Neural crest cell (in vitro differentiated cells): ENCODE measurements at places on chromosomes 3 and 15. TPM values are rescaled to one million over a fixed set of nuclear protein-coding genes. Genes with fewer than 3 reads are reported as not detected.

GRCh38 chr15:25171856-25172687 is 217.3 kb downstream of the SNRPN start:
- DNase-seq, result no peak

The GPR15 gene
- not detected in 2 replicates for total RNA-seq

DNA sequence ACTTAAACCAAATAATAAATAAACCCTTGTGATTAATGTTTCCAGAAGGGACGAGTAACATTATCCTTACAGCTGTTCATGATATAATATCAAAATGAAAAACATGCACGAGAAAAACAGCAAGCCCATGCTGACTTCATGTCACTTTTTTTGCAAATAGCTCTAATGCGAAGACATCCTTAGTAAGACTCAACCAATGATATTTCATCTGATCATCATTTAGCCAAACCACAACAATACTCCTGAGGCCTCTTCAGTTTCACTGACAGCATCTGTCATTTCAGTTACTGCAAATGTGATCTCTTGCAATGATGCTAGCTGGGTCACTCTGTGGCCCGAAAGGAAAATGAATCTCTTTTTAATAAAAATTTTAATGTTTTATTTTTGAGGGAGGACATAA is 74.0 kb downstream of the POLR2M start:
- DNase-seq, result no peak

DNA sequence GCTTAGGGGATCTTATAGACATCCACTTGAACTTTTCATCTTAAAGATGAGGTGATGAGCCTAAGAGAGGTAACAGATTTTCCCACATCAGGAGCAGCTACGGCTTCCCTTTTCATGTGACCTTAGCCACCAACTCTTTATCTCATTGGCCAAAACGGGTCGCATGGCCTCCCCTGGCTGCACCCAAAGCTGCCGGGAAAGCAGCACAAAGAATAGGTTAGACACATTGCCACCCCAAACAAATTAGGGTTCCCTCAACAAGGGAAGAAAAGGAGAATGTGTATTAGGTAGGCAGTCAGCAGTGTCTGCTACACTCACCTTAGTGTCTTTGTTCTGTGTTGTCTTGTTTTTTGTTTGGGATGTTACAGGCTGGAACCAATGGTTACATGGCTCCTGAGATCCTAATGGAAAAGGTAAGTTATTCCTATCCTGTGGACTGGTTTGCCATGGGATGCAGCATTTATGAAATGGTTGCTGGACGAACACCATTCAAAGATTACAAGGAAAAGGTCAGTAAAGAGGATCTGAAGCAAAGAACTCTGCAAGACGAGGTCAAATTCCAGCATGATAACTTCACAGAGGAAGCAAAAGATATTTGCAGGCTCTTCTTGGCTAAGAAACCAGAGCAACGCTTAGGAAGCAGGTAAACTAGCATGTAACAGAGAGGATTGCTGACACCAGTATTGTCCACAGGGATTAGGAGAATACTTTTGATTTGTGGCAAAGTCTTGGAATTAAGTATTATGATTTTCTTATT is 44.2 kb downstream of the GRK7 start:
- DNase-seq, result no peak

- DNase-seq, result no peak
Observed at GRCh38 chr3:183378951-183379350, 49.5 kb downstream of the MCF2L2 start.

The PEX5L gene
- 0.96 and 1.7 TPM in 2 replicates for total RNA-seq

The ROPN1 gene
- total RNA-seq, result not detected in 2 replicates

DNA sequence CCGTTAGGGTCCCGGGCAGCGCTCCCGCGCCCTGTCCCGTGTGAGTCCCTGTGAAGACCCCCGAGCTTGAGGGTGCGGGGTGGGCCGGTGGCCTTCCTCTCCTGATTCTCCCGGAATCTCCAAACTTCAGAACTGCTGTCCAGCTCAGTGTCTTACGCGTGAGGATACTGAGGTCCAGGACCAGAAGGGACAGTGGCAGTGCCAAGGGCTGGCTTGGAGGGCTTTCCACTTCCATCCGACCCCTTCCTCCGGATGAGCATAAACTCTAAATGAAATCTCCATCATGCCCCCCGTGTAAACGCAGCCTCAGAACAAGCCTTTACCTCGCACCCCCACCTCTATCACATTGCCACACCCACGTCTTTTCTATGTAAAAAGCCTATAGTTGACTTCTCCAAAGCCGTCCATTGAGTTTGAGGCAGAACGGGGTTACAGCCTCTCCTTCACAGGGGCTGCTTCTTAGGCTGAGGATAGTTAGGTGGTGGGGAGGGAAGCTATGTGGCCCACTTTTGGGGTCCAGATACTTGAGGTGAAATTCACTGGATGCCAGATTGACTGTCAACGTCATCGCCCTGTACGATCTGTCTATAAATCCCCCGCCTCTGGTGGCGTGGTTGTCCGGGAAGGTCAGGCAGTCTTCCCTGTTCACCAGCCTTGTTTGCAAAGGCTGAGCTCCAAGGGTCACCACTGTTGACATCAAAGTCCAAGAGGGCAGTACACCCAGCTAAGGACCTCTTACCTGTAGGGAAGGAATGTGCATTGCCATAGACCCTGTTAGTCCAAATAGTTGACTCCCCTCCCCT is 1.1 kb downstream of the EDEM1 start:
- peak; percentile 6 for DNase-seq

The GPR62 gene
- 0.18 and 0.23 TPM in 2 replicates for total RNA-seq

The GLDN gene
- total RNA-seq, result 1.7 and 2.4 TPM in 2 replicates

- DNase-seq, result no peak
Observed at GRCh38 chr3:136184703-136185102, 11.4 kb downstream of the MSL2 start.

DNA sequence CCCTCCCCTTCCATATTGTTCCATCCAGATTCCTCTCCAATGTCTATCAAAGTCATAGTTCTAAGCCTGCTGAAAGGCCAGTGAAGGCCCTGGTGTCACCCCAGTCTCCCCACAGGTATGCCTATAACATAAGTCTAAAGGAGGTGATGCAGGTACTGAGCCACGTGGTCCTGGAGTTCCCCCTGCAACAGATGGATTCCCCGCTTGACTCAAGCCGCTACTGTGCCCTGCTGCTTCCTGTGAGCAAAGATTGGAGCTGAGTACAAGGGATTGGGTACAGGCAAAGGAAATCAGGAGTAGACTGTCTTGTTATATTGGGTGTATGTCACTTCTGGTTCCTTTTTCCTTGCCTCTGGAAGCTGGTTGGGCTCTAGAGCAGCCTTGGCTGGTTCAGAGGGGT is 8.2 kb downstream of the EIF2B5 start:
- DNase-seq, result no peak

GRCh38 chr15:79884204-79884596 is 12.6 kb downstream of the MTHFS start:
- DNase-seq, result no peak

GRCh38 chr3:169658311-169658931 is 5.1 kb downstream of the MECOM start:
- DNase-seq, result no peak

GRCh38 chr15:55515491-55515890 is 7.5 kb upstream of the DNAAF4 start:
- no peak for DNase-seq

- no peak for DNase-seq
Observed at GRCh38 chr3:129282727-129283327, 4.2 kb downstream of the HMCES start.

DNA sequence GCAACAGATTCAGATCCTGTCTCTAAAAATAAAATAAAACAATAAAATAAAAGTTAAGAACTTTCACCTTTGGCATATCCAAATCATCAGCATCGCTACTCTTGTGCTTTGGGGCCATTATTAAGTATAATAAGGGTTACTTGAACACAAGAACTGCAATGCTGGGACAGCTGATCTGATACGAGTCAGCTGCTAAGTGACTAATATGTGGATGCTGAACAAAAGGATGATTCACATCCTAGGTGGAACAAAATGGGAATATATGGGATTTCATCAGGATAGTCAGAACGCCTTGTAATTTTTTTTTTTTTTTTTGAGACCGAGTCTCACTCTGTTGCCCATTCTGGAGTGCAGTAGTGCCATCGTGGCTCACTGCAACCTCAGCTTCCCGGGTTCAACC is 29.7 kb downstream of the BUB1B start:
- no peak for DNase-seq

GRCh38 chr3:9499455-9500107 is 54.0 kb downstream of the LHFPL4 start:
- DNase-seq, result no peak

- no peak for DNase-seq
Observed at GRCh38 chr3:142625153-142625440, 28.9 kb downstream of the PLS1 start.
